Esophagus mucosa (tissue), 1 donor: ENCODE measurements at places on chromosomes 7 and 10.

GRCh38 chr10:96756111-96756903 is 36.0 kb upstream of the PIK3AP1 start:
- ATAC-seq: no peak

DNA sequence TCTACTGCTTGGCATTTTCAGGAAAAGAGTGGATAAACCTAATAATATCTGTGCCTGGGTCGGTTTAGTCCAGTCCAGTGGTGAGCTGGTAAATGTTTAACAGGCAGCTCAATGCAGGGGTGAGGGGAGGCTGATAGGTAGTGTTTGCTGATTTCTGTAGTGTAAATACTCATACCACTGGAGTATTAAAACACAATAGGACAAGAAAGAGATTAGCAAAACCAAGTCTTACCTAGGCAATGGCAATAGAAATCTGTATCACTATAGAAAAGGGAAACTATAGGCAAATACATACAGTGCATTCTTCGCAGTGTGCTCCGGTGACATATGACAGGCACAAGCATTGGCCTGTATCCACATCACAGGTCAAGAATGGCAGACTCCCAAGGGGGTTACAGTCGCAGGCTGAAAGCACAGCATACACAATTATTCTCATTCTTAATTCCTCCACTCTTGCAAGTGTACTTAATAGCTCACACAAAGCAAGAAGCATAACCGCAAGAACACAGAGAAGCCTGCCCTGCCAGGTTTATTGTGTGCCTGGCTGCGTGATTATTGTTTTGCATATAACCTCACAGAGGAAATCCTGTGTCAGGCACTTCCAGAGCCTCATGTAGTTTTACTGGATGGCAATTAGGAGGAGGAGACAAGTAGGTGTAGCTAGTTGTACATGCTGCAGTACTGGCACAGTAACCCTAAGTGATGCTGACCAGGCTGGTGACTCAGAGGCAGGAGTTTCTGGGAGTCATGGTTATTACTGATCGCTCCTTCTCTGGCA is 35.0 kb downstream of the LAMB4 start:
- peak; percentile 95 for ATAC-seq

DNA sequence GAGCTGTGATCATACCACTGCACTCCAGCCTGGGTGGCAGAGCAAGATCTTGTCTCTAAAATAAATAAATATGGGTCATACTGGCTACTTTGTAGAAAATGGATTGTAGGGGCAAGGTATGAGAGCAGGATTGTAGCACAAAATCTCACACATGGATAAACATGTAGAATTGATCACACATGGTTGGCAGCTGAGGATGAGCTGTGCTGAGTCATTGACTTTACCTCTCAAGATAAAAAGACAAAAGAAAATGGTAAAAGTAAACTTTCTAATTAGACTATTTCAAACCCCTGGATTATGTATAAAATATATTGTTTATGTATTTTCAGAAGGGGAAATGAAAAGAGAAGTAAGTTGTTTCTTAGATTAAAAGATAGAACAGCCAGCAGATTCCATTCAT is 69.3 kb downstream of the APBB1IP start:
- no peak for ATAC-seq

DNA sequence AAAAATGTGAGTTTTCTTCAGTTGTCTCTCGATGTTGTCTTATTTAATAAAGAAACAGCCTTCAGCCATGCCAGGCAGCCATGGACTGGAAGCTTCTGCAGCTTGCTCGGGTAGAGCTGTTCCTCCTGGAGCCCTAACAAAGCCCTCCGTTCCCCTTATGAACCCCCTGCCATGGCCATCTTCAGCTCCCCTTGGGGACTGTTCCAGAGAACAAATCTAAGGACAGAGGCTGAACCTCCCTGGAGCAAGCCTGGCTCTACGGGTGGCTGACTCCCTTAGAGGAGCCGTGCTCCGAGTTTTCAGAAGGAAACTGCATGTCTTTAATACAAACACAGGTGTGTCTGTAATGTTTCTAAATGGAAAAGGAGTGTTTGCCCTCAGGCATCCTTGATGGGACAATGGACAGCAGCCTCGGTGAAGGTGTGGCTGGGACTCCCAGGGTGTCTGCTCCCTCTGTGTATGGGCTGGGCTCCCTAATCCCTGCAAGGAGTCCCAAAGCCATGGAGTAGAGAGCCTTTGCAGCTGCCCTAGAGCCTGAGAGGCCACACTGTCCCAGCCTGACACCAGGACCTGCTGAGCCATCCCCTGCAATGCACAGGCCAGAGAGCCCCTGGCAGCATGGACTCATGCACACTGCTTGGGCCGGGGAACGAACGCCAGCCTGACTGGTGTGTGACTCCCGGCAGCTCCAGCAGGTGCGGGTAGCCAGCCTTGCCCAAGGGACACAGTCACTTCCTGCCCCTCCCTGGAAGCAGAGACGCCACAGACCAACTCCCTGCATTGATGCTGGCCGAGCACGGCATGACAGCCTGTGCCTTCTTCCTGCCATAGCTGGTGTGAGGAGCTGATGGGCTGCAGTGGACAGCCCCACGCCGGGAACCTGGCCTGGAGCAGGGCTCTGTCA is 381.8 kb downstream of the TCERG1L start:
- ATAC-seq: peak; percentile 93

DNA sequence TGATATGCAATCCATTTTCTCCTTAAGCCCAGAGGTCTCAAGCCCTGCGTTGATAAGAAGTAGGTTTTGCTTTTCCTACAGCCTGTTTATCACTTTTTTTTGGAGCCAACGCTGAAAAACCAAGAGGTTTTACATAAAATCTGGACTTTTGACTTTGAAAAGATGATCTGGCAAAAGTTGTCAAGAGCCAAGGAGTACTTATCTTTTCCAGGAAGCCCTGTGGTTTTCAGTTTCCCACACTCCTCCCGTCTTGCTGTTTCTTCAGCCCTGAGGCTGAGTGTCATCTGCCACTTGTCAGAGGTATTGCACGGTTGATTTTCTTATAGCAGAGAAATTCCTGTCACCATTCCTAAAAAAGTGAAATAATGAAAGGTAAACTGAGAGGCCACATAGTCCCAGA is 108.7 kb downstream of the TYW1 start:
- ATAC-seq: no peak

GRCh38 chr7:150897502-150898474 is 45.5 kb downstream of the AOC1 start:
- ATAC-seq: peak; percentile 22

DNA sequence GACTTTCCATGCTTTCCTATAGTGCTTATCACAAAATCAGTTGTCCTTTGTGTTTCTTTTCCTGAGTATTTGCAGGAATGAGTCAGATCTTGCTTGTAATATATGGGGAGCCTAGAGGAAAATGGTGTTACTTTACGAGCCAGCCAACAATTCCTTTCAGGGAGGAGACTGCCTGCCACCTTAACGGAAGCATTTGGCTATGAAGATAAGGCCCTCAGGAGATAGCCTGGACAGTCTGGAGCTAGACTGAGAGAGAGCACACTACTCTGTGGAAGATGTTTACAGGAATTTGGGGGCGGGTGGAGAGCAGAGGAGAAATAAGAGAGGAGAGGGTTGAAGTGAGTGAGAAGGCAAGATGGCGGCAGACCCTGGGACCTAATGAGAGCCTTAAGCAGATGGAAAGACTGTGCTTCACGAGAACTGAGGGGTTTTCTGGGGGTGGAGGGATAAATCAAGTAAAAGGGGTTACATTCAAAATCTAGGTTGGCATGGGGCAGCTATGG is 126.3 kb downstream of the SNX10 start:
- ATAC-seq: no peak

- ATAC-seq: peak; percentile 75
These were observed 76.8 kb upstream of the LEP start for GRCh38 chr7:128164061-128164954.

DNA sequence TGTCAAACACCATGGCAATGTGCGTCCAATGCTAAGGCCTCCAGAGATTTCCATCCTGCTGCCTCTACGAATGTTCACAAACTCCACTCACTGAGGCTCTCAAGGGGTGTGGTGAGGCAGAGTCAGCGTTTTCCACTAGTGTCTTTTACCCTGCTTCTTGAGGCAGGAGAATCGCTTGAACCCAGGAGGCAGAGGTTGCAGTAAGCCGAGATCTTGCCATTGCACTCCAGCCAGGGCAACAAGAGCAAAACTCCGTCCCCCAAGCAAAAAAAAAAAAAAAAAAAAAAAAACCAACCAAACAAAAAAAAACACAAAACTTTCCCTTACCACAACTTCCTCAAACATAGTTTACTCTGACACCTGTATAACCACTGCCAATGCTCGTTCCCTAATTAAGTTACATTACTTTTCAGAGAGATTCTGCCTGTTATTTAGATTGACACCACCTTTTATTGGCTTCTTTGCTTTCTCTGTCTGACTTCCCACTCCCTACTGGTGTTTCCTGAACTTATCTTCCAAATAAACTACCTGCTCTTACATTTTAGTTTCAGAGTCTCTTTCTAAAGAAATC is 102.1 kb upstream of the ZNF746 start:
- no peak for ATAC-seq

DNA sequence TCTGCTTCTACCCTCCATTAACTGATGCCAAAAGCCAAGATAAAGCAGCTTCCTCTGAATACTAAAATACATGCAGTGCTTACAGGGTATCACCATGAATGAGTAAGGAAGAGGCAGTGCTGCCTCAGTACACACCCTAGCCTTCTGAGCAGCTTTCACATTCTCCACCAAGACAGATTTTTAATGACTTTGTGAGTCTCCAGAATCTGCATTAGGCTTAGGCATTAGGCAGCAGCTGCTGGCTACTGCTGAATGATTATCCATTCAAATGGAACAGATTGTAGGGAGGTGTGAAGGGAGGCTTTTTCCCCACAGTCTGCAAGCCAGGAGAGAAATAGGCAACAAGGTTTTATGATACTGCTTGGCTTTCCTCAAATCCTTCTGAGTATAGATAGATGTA is 1226.7 kb upstream of the LRRN3 start:
- ATAC-seq: no peak

- peak; percentile 82 for ATAC-seq
These were observed 5.0 kb downstream of the CD36 start for GRCh38 chr7:80643336-80643915.

DNA sequence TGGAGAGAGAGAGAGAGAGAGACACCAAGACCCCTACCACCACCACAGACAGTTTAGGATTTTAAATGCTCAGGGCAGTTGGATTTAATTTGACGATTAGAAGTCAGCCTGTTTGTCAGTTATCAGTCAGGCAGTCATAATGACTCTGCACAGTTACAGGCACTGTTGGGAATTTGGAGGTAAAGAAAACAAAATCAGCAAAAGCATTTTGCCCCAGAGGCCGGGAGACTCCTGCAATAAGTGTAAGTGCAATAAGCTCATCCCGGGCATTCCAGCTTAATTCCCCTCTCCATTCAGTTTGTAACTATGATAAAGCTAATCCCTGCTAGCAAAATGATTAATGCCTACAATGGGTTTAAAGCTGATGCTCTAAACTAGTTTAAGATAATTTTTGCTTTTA is 13.5 kb downstream of the SEMA3C start:
- no peak for ATAC-seq

DNA sequence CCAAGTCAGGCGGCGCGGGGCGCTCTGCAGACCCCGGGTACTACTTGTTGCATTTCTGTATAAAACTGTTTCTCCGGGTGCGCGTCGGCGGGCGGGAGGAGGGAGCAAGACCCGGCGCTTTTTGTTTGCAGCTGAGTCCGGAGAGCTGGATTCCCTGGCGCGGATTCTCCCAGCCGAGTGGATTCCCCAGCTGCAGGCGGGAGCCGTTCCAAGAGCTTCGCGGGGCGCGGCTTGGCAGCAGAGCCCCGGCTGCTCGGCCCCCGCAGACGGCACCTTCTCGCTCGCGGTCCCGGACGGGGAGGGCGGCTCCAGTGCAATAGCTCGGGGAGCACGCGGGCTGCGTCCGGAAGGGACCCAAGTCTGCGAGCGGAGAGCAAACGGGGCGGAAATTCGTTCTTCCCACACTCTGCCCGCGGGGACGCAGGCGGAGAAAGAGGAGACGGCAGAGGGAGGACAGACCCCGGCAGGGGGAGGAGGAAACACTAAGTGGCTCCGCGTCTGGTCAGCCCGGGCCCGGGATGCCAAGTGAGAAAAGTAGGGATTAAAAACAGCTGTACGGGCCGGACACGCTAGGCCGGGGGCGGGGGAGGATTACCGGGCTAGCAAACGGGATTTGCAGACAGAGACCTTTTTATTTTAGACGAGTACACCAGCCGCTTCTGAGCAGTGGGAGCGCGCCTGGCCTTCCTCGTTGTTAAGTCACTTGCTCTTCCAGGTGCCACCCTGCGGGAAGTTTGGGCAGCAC is at the start of gene TRIL:
Gene TRIL (minus strand): TSS at position 96 of the 745 bp plus-strand sequence. CDS start 284 bp downstream, outside the sequence.
- peak; percentile 35 for ATAC-seq

GRCh38 chr7:127137146-127137545 is 115.6 kb downstream of the GRM8 start:
- no peak for ATAC-seq

DNA sequence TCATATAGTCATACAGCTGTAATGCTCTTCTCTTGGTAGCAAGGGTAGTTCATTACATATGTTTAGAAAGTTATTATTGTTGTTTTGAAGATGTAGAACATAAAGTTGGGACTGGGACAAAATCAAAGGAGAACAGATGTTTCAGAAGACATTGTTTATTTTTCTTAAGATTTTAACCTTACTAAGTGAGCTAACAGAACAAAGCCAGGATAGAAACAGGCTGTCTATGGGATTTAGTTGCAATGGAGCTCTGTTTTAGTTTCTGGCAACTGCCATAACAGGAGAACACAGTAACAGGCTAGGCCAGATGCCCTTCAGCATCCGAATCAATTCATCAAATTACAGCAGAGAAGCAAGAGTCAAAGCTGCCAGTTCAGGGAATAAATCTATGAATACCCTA is 382.4 kb downstream of the ARL4A start:
- no peak for ATAC-seq

DNA sequence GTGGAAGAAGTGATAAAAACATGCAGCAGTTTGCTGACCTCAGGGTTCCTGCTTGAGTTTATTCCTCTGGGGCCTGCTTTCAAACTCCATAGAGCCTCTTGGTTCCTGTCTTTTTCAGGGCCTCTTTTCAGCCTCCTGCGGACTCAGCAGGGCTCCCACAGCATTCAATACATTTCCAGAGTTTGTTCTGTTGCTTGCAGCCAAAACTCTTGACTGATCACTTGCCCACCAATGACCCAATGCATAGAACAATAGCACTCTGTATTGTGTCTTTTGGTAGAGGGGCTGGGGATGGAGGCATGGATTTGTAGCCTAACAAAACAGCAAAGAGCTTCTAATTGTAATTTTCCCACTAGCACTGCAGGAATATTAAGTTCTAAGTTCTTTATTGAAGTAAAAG is 50.8 kb upstream of the CREB5 start:
- ATAC-seq: no peak

GRCh38 chr10:11215471-11215870 is 197.8 kb downstream of the CELF2 start:
- no peak for ATAC-seq
